ENCODE measurements at places on chromosomes 1 and 21. TPM values are rescaled to one million over a fixed set of nuclear protein-coding genes. Genes with fewer than 3 reads are reported as not detected.

The FAM72C gene
- total RNA-seq: 0.09 TPM

DNA sequence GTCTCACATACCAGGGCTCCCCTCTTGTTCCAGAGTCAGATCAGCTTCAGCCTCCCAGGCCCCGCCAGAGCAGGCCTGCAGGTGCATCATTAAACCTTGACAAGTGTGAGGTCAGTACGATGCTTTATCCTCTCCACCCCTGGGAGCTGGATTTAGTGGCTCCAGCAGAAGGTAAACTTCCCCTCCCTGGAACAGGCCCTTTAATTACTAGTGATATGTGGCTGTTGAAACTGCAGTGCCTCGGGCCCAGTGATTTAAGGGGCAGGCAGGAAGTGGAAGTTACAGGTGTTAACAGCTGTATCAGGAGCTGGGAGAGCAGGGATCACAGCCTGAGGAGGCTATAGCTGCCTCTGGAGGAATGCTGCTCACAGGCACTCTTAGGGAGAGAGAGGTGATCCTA lies 132.4 kb upstream of the KLHDC7A start:
- H3K27ac ChIP-seq: no peak overlapping the region
- H3K27me3 ChIP-seq: no peaks in the 10 kb centered on the region
- no peaks in the 10 kb centered on the region for H3K4me1 ChIP-seq
- no peaks in the 10 kb centered on the region for H3K36me3 ChIP-seq
- H3K4me3 ChIP-seq: no peak overlapping the region

DNA sequence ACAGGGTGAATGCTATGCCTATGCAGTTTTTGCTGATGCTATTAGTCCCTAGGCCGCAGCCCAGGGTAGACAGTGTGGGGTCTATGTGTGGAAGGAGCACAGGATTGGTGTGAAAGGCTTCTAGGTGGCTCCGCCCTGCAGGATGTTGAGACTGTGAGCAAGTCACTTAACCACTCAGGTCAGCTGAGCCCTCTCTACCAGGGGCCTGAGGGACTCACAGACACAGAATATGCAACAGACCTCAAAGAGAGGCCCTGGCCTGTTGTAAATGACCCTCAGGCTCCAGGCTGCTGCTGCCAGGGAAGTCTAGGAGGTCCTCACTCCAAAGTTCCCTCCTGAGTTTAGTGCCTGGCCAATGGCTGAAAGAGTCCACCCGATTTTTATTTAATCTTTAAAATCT lies 11.0 kb downstream of the NHLH2 start:
- DNase-seq: no peak
- H3K27me3 ChIP-seq: no peaks in the 10 kb centered on the region
- H3K27ac ChIP-seq: no peak overlapping the region
- no peaks in the 10 kb centered on the region for H3K36me3 ChIP-seq
- no peaks in the 10 kb centered on the region for H3K4me1 ChIP-seq

GRCh38 chr1:103461161-103462105 lies 64.1 kb upstream of the RNPC3 start:
- H3K27ac ChIP-seq: no peak overlapping the region
- no peaks in the 10 kb centered on the region for H3K36me3 ChIP-seq
- no peaks in the 10 kb centered on the region for H3K27me3 ChIP-seq
- DNase-seq: no peak
- H3K4me1 ChIP-seq: no peaks in the 10 kb centered on the region
